ENCODE measurements at places on chromosomes 3 and 15.
A peak's percentile ranks its signal among the peaks of the same experiment; 100 is the strongest.

GRCh38 chr3:13480340-13481318 lies 523 bp downstream of the HDAC11 start:
- DNase-seq = peak; percentile 46

GRCh38 chr15:56988219-56988618 lies 69.8 kb downstream of the TCF12 start:
- no peak for DNase-seq

GRCh38 chr3:147008886-147009285 lies 397.5 kb downstream of the ZIC4 start:
- DNase-seq = no peak

DNA sequence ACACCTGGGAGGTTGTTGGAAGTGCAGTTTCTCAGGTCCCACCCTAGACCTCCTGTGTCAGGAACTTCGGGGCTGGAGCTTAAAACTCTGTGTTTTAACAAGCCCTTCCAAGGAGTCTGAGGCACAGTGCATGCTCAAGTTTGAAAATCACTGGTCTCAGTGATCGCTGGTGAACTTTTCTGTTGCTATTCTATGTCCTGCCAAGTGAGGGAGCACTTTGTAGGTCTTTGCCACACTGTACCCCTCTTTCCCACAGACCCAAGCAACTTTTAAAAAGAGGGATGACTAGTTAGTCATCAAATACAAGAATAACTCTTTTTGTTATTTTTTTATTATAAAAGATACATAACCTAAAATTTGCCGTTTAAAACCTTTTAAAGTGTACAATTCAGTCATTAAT lies 133.7 kb downstream of the AGBL1 start:
- no peak for DNase-seq

DNA sequence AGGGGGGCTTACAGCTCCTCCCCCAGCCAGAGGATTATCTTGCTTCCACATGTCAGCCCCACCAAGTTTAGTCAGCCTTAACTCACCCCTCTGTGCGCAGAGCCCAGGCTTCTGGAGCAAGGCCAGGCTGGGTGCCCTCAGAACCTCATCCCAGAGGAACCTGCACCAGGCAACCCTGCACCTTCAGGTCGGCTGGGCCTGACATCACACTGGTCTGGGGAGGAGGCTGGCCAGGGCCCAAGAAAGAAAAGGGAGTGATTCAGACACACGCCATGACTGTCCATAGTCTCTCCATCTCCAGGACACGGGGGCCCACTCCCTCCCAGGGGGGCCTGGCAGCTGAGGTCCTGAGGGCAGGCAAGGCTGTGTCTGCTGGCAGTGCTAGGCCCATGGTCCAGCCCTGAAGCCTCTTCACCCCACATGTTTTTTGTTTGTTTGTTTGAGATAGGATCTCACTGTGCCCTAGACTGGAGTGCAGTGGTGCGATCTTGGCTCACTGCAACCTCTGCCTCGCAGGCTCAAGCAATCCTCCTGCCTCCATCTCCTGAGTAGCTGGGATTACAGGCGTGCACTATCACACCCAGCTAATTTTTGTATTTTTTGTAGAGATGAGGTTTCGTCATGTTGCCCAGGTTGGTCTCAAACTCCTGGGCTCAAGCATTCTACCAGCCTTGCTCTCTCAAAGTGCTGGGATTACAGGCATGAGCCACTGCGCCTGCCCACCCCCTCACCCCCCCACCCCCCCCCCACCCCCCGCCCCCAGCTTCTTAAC lies 11.1 kb downstream of the TNK2 start:
- no peak for DNase-seq

- DNase-seq = no peak
Observed at GRCh38 chr3:196440696-196441095, 8.5 kb upstream of the UBXN7 start.

- DNase-seq = no peak
Observed at GRCh38 chr3:111720681-111721380, 125.7 kb upstream of the ZBED2 start.

GRCh38 chr15:76208084-76208785 lies 103.0 kb downstream of the ETFA start:
- no peak for DNase-seq
